CD4-positive, alpha-beta memory T cell (primary cell): ENCODE measurements at places on chromosomes 3 and 15.

DNA sequence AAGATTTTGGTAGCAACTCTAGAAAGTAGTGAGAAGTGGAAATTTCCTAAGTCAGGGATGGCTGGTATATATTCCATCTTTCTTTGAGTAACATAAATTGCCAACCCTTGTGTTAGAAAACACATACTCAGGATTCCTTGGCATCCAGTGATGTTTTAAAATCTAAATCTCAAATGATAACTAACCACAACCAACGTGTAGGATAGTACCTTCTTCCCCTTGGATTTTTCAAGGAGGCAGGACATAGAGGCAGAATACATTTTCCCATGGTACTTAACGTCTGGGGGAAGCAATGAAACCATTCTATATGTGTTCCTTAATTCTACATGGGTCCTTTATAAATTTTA lies 93.4 kb downstream of the WDR76 start:
- no peak for DNase-seq

GRCh38 chr3:48984663-48985062 lies 5.4 kb upstream of the P4HTM start:
- DNase-seq, result no peak

DNA sequence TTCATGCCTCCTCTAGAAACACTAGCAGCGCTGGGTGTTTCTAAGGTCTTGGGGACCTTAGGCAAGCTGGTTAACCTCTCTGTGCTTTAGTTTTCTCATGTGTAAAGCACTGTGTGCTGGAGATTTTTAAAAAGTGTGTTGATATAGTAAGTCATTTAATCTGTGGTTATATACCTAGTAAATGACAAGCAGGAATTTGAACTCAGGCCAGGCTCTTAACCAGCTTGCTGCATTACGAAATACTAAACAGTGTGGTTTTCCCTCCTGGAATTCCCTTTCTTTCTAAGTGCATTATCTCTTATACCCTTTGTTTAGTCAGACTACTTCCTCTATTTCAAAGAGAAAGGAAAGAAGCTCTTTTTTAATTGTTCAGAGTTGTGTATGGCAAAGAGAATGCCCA lies 26.5 kb downstream of the NEO1 start:
- no peak for DNase-seq

- no peak for DNase-seq
These were observed 161.7 kb downstream of the MBNL1 start for GRCh38 chr3:152430223-152431002.

- no peak for DNase-seq
These were observed 48.9 kb upstream of the ACTL6A start for GRCh38 chr3:179513862-179514261.

GRCh38 chr3:16050641-16051467 lies 123.6 kb upstream of the GALNT15 start:
- no peak for DNase-seq

DNA sequence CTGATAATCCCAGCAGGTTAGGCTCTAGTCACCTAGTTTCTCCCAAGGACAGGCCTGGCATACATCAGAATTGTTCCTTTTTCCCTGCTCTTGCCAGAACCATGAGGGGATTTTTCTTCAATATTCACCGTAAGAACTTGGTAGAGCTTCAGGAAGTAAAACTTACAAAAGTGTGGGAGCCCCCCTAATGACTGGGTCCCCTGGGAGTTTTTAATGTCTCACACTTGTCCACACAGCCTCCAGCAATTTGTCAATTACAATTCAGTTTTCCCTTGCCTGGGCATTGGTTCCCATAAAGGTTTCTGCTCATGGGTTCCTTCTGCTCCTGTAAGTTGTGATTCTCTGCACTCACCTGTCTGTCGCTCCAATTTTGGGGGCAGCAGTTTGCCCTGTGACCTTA lies 28.5 kb downstream of the LHFPL4 start:
- DNase-seq, result no peak

- DNase-seq, result no peak
These were observed 11.2 kb upstream of the TXNRD3 start for GRCh38 chr3:126665959-126666657.

- DNase-seq, result no peak
These were observed 567.8 kb downstream of the ZPLD1 start for GRCh38 chr3:103002425-103003176.

DNA sequence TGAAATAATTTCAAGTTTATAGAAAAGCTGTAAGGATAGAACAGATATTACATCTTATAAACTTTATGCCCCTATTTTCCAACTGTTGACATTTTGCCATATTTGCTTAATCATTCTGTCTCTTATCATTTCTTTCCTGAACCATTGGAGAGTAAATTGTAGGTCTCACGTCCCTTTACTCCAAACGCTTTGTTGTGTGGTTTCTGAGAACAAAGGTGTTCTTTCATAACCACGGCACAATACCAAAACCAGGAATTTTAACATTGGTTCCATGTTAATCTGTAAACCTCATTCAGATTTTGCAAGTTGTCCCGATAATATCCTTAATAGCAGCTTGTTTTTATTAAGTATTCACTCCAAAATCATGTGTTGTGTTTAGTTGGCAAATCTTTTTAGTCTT lies 134.8 kb downstream of the AKAP13 start:
- DNase-seq, result no peak
